IMR-90 (cell line): ENCODE measurements at places on chromosomes 7 and 10. TPM values are rescaled to one million over a fixed set of nuclear protein-coding genes. Genes with fewer than 3 reads are reported as not detected.

Gene AGAP9
- 2.5 and 3.2 TPM in 2 replicates for total RNA-seq

Gene BMPR1A
- 93.7 and 94.7 TPM in 2 replicates for total RNA-seq

Gene LEP
- not detected in 2 replicates for total RNA-seq

Gene FGFR2
- total RNA-seq, result under 0.01 TPM in 1 of 2 replicates, not detected in the other

Gene CAMK2G
- 18.9 and 20.4 TPM in 2 replicates for total RNA-seq

Gene CYP3A5
- not detected in 2 replicates for total RNA-seq

Gene DRGX
- total RNA-seq, result not detected in 2 replicates

Gene RBM17
- total RNA-seq, result 24.6 and 35.6 TPM in 2 replicates

Gene PRR15
- not detected in 2 replicates for total RNA-seq

Gene SHH
- under 0.01 TPM in 1 of 2 replicates, not detected in the other for total RNA-seq

Gene SAMD9L
- 4.1 and 6.4 TPM in 2 replicates for total RNA-seq

Gene HDAC9
- total RNA-seq, result 24.2 and 24.7 TPM in 2 replicates

Gene CRPPA
- total RNA-seq, result 1.3 and 2.5 TPM in 2 replicates

Gene PVRIG
- total RNA-seq, result not detected in 2 replicates

Gene BMPER
- total RNA-seq, result 7.5 and 7.9 TPM in 2 replicates

Gene LIPM
- total RNA-seq, result not detected in 2 replicates

Gene GNAT3
- not detected in 2 replicates for total RNA-seq

Gene IRF5
- total RNA-seq, result 0.18 TPM in 1 of 2 replicates, not detected in the other

Gene ANKRD30A
- not detected in 2 replicates for total RNA-seq

Gene CCL24
- not detected in 2 replicates for total RNA-seq

Gene CFAP69
- 0.72 and 1.7 TPM in 2 replicates for total RNA-seq

Gene CFAP46
- total RNA-seq, result 1.3 and 1.7 TPM in 2 replicates

Gene ADAM12
- total RNA-seq, result 9.7 and 10.2 TPM in 2 replicates

Gene CALY
- not detected in 2 replicates for total RNA-seq

Gene GTF2IRD1
- total RNA-seq, result 4.1 and 5.0 TPM in 2 replicates
